ENCODE measurements at places on chromosomes 1 and 21.

DNA sequence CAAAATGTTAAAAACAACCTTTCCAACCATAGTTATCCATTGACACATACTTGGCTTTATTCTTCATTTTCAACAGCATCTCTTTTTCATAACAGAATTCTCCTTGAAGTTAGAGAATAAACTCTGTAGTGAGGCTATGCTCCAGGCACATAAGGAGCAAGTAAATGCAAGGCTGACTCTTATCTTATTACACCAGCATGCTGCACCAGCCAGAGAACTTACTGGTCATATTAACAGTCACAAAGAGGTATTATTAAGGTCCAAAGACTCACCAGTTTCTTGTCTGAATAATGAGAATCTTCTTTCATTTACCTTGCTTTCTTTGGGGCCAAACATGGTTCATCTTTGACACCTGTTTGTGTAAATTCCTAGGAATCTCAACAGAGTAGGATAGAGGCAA is 71.3 kb upstream of the IVNS1ABP start:
- no peak for DNase-seq

DNA sequence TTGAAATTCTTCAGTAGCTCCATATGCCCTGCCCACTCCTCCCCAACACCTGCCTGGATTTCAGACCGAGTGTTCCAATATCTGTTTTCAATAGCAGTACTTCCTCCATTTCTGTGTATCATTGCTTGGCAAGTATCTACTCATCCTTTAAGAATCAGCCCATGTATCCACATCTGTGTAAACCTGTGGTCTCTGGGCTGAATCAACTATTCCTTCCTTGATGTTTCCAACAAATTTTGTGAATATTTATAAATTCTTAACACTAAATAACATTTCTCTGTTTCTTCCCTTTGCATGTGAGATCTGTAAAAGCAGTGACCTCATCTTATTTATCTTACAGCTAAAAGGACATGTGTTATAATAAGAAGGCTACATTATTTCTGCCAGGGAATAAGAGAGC is 26.0 kb upstream of the UAP1 start:
- no peak for DNase-seq

DNA sequence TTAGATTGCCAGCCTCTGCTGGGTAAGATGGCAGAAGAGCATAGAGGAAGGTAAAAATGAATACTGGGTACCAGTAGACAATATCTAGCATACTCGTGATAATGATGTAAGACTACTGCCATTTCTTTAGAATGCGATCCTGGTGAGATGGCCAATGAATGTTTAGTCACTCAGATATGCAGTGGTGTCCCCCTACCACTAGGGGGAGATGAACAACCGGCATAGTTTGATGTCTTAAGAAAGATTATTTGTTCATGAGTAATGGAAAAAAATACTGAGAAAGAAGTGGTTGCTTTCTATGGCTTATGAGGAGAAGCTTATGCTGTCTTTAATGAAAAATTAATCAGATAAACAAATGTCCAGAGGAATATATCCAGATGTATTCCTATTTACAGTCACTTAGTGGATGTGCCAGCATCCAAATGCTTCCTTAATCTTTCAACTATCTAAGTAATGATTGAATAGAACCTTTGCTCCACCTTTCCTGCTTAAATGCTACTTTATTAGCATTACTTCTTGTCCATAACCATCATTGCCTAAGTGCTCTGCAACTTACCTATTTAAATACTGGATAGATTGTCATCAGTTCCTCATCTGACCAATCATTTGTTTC is 256.6 kb downstream of the ST6GALNAC3 start:
- DNase-seq, result peak; percentile 47

DNA sequence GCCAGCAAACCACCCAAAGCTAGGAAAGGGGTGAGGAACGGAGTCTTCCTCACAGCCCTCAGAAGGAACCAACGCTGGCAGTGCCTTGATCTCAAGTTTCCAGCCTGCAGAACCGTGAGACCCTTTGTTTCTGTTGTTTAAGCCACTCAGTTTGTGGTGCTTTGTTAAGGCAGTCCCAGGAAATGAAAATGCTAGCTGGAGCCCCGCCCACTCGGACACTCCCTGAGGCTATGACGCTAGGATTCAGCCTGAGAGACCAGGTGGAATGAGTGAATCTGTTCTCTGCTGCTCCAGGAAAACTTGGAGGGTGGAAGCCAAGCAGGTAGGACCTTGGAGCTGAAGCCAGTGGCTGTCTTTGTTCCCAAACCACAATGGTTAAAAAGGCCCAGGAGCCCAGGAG is 196.5 kb upstream of the POU3F1 start:
- no peak for DNase-seq

DNA sequence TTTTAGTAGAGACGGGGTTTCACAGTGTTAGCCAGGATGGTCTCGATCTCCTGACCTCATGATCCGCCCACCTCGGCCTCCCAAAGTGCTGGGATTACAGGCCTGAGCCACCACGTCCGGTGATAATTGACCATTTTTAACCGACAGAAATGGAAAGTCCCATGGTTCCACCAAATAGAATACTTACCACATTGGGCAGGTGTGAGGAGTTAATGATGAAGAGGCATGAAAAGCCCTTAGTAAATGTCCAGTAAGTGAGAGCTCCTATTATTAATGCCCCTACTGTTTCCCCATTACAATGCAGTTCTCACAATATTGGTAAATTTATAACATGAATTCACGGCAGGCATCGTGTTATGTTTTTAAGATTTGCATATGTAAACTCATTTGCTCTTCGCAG is 8.1 kb upstream of the GCLM start:
- DNase-seq, result no peak

DNA sequence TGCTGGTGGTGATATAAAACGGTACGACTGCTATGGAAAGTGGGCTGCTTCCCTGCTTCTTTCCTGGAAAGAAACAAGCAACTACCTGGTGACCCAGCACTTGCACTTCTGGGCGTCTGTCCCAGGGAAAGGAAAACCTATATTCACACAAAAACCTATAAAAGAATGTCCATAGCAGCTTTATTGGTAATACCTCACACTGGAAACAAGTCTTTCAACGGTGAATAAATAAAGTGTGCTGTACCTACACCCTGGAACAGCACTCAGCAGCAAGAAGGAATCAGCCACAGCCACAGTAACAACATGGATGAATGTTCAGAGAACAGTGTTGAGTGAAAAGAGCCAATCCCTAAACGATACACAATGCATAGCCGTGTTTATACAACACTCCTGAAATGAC is 19.9 kb downstream of the SLC19A1 start:
- no peak for DNase-seq

- DNase-seq, result no peak
Measured at GRCh38 chr1:160664573-160665051, 17.8 kb upstream of the SLAMF1 start.

GRCh38 chr1:213782941-213783672 is 204.7 kb upstream of the PROX1 start:
- no peak for DNase-seq

- DNase-seq, result no peak
Measured at GRCh38 chr1:8481650-8482380, 163.9 kb downstream of the SLC45A1 start.

GRCh38 chr1:152673016-152673415 is 2.1 kb upstream of the LCE2C start:
- no peak for DNase-seq

DNA sequence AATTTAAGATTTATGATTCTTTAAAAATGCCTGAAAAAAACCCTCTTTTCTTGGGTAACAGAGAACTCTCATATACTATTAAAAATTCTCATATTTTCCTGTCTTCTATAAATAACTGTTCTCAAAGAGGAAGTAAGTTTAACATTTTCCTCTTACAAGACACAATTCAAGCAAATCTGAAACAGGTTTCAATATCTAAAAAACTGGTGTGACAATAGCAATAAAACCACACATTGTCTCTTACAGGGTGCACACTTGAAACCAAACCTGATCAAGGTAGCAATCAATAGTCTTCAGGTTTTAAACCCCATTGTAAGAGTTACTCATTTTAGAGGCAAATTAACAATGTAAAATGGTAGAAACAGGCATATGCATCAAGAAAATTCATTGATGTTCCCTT is 28.0 kb downstream of the FUBP1 start:
- no peak for DNase-seq

DNA sequence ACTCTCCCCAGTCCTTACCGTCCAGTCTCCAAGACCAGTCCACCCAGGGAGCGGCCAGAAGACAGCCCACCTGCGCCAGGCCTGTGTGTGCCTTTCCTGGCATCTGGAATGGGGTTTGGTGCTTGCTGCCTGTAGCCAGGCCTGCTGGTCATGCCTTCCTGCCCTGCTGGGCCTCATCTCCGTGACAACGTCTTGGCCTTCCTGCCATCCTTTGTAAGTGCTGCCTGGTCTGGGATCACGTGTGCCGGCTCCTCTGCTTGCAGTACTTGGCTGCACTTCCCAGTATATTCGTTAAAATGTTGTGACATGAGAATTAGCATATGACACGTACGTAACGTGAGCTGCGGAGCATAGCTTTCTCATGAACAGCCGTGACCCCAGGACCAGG is 145.3 kb upstream of the COL6A1 start:
- no peak for DNase-seq

DNA sequence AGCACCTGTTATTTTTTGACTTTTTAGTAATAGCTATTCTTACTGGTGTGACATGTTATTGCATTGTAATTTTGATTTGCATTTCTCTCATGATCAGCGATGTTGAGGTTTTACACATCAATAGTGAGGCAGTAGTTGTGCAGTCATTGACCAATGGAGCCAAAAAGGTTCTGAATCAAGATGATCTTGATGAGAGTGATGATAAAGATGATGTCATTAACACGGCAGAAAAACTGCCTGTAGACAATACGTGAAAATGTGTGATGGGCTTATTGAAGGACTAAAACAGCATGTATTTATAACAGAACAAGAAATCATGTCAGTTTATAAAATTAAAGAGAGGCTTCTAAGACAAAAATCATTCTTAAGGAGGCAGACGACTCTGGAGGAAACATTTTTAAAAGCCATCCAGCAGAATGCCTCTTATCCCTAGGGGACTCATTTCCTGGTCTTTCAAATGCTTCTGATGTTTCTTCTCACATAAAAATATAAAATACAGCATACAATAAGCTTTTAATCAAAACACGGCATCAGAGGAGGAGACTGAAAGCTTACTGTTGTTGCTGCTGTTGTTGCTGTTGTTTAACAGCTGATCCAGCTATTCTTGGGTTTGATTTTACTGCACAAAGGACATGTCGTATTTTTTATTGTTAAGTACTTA is 400.3 kb downstream of the LTN1 start:
- DNase-seq, result no peak

- no peak for DNase-seq
Measured at GRCh38 chr1:156154317-156154749, 948 bp downstream of the SEMA4A start.

DNA sequence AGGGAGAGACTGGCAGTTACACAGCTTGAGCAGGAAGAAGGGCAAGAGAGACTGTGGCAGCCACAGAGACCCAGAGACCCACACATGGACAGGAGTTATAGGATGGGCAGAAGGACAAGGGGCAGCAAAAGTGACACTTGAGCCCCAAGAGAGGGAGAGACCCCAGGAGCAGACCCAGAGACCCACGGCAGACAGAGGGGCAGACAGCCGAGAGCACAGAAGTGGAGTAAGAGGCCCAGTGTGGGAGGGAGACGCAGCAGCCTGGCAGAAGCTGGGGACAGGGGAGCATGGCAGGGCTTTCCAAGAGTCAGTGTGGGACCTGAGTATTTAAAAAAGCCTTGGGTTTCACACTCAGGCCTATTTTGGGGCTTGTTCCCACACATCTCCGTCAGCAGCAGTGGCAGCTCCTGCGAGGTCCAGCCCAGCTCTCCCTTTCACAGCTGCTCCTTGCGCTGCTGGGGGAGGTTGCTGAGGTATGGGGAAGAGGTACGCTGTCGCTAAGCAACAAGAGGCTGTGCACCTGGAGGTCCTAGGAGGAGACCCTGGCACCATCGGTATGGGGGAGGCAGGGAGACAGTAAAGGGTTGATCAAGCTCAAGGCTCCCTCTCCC is 9.0 kb upstream of the MEF2D start:
- no peak for DNase-seq

GRCh38 chr1:165893507-165893906 is 66.1 kb downstream of the UCK2 start:
- DNase-seq, result no peak

- DNase-seq, result no peak
Measured at GRCh38 chr21:46552865-46553379, 52.0 kb downstream of the S100B start.

GRCh38 chr1:22402356-22403053 is 49.1 kb upstream of the ZBTB40 start:
- DNase-seq, result no peak

- DNase-seq, result no peak
Measured at GRCh38 chr1:18470671-18471355, 9.9 kb upstream of the KLHDC7A start.

DNA sequence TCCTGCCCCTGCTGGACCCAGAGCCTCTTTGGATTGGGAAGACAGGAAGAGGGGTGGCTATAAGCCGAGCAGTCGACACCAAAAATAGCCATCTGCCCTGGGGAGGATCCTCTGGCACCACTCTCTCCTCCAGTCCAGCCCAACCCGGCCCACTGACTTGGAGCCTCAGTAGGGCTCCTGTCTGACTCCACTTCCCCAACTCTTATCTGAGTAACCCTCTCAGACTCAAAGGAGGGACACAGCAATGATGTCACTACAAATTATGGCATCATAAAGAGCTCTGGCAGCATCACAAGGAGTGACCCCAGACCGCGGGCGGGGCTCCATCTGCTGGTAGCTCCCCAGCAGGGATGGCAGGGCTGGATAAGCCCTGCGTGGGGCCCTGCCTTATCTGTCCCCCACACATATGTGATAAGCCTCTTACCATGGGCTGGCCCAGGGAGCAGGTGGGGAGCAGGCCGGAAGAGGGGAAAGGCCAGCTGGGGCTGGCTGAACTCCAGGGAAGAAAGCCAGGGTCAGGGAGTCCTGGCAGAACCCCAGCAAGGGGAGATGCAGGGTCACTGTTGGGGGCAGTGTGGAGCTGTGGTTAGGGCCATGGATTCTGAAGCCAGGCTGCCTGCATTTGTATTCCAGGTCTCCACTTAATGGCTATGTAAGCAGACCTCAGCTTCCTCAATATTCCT is 4.6 kb upstream of the SLC6A9 start:
- DNase-seq, result no peak

- no peak for DNase-seq
Measured at GRCh38 chr1:198254521-198254920, 97.7 kb downstream of the NEK7 start.

GRCh38 chr1:199073166-199073565 is 434.3 kb downstream of the PTPRC start:
- no peak for DNase-seq

GRCh38 chr1:93296555-93297154 is 49.1 kb upstream of the DR1 start:
- DNase-seq, result no peak

DNA sequence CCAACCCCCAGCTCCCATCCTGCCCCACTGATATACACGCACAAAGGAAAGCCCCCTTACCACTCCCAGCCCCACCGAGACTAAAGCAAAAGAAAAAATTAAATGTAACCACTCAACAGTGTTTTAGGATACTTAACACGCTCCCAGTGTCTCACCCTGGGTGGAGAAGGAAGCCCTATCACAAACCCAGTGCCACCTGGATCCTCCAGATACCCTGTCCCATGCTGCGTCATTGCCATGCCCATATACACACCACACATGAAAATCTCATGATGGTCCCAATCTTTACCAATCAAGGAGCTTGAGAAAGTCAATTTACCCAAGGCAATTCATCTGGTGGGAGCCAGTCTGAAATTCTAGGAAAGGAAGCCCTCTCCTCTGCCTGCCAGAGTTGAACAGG is 11.2 kb downstream of the KIAA1614 start:
- DNase-seq, result no peak

- DNase-seq, result no peak
Measured at GRCh38 chr1:1286313-1287261, 6.4 kb downstream of the SCNN1D start.

Data from NCI-H2171 (cell line).